Melanocyte of skin (primary cell): ENCODE measurements at places on chromosomes 4 and X. TPM values are rescaled to one million over a fixed set of nuclear protein-coding genes. Genes with fewer than 3 reads are reported as not detected.

Gene SLC4A4
- under 0.01 and 0.36 TPM in 2 replicates for total RNA-seq

Gene CXCR3
- under 0.01 TPM in 1 of 2 replicates, not detected in the other for total RNA-seq

Gene NLGN4X
- total RNA-seq: 2.0 and 3.5 TPM in 2 replicates

Gene SNX25
- 74.3 and 93.5 TPM in 2 replicates for total RNA-seq

Gene CTPS2
- 16.7 and 17.0 TPM in 2 replicates for total RNA-seq

Gene RAB33A
- 5.5 and 6.5 TPM in 2 replicates for total RNA-seq

Gene MAGEA4
- not detected in 2 replicates for total RNA-seq

Gene PRDM8
- not detected in 2 replicates for total RNA-seq

Gene FGF5
- total RNA-seq: not detected in 2 replicates

Gene SLC38A5
- 0.67 and 2.2 TPM in 2 replicates for total RNA-seq

Gene PAGE5
- total RNA-seq: not detected in 2 replicates

Gene GAGE2A
- not detected in 2 replicates for total RNA-seq

Gene FMR1NB
- not detected in 2 replicates for total RNA-seq

Gene GYPA
- total RNA-seq: not detected in 2 replicates

Gene ADGRA3
- 41.8 and 42.3 TPM in 2 replicates for total RNA-seq

Gene EFHC2
- total RNA-seq: 1.5 and 2.1 TPM in 2 replicates

Gene FAAH2
- total RNA-seq: not detected in 2 replicates

Gene NPY1R
- total RNA-seq: not detected in 2 replicates

Gene GYPE
- total RNA-seq: not detected in 2 replicates

Gene ABCD1
- total RNA-seq: 48.3 and 88.4 TPM in 2 replicates

Gene CT55
- not detected in 2 replicates for total RNA-seq

Gene TMPRSS11D
- not detected in 2 replicates for total RNA-seq

Gene ITM2A
- 98.2 and 111 TPM in 2 replicates for total RNA-seq

Gene NAA15
- 28.9 and 45.4 TPM in 2 replicates for total RNA-seq

Gene OPRPN
- not detected in 2 replicates for total RNA-seq

Gene L1CAM
- total RNA-seq: 121 and 127 TPM in 2 replicates

Gene PLP1
- 300 and 407 TPM in 2 replicates for total RNA-seq

Gene RPS6KA3
- total RNA-seq: 51.6 and 59.4 TPM in 2 replicates

Gene MAGEE2
- not detected in 2 replicates for total RNA-seq
